ENCODE measurements at places on chromosomes 3 and 15.

- DNase-seq = peak; percentile 10
These were observed 1.1 kb downstream of the GORASP1 start for GRCh38 chr3:39106281-39106811.

DNA sequence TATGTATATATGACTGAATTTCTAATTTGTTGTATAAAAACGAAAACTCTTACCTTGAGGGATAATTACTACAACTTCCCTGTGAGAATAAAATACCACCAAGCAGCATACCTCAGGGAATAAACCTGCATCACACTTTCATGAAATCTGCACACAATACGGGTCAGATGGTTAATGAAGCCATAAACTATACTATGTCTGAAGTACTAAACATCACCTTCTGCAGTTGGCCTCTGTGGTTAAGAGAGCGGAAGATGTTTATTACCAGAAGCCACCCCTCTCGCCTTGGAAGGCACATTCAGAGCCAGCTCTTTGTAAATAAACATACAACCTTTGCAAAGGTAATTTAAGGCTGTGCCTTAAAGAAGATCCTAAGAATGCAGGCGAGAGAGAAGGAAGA is 462.1 kb upstream of the NR2F2 start:
- no peak for DNase-seq

- no peak for DNase-seq
These were observed 922.9 kb downstream of the NSUN3 start for GRCh38 chr3:94985778-94986177.

DNA sequence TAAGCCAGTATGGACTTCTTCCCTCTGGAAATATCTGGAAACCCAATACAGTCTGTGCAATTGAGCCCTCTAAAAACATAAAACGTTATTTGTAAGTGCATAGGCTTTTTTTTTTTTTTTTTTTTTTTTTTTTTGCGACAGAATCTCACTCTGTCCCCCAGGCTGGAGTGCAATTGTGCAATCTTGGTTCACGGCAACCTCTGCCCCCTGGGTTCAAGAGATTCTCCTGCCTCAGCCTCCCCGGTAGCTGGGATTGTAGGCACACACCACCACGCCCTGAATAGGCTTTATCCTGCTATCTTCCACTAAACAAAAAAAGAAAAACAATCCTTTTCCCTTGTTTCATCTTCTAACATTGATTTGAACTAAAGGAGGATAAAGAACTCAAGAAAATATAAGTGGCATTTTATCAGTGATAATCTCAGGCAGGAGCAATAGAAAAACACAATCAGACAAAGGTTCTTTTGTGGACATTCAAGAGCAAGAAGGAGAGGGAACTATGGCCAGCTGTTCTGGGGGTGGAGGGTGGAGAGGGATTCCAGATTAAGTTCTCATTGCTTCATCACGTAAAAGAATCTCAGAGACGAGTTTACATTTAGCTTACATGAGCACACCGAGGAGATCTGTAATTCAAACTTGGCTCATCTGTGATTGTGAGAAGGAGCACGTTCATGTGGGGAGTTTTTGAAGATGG is 68.6 kb downstream of the ITGB5 start:
- no peak for DNase-seq

DNA sequence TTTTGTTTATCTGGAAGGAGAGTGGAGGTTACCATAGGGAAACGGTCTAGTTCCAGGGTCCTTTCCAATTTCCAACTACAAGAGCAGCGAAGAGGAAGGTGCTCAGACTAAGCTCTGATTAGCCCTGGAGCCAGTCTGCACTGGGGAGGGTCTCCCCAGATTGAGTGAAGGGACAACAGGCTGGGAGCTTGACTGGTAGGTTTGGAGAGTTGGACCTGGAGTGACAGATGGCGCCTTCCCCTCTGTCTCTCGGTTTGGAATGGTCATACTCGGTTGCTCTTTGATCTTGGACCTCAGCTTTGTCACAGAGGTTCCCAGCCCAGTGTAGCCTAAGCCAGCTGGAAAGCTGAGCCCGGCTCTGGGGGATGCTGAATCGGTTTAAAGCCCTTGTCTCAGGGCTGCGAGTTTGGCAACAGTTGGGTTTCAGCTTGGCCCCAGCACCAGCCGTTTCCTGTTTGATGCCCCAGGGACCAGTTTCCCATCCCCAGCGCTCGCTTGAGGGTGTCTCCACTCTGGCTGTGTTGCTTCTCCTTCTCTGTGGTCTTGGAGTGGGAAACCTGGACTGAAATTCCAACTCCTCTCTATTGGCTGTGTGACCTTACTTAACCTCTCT is 53.1 kb upstream of the ULK4 start:
- DNase-seq = no peak

DNA sequence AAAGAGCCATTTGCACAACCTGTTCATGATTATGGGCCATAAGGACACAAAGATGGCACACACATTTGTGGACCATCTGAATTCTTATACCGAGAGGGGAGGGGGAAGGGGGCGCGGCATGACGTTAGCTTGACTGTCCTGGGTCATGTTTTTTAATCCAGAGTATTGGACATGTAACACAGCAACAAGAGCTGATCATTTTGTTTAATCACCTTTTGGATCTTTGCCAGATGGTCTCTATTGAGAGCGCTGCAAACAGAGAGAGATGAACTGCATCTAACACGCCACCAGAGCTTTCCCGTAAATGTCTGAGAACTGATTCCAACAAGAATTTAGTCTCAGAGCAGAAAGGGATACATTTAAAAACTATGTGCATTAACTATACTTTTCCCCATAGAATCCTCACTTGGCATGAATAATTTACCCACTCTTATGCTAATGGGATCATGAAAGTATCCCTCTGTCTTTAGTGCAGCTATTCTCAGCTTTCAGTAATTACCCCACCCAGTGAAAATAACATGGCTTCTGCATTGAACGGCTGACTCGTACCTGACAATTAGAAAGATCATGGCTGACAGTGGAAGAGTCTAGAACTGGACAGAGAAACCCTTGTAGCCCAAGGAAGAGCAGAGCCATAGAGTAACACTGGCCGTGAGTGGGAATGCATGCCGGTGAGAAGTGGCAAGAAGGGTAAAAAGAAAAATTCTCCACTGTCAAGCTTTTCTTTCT is 22.6 kb downstream of the MEIS2 start:
- DNase-seq = no peak

- DNase-seq = no peak
These were observed 1.6 kb upstream of the ACTC1 start for GRCh38 chr15:34796847-34797435.

All from T-helper 2 cell (primary cell).